ENCODE measurements at places on chromosomes 5 and 9.

DNA sequence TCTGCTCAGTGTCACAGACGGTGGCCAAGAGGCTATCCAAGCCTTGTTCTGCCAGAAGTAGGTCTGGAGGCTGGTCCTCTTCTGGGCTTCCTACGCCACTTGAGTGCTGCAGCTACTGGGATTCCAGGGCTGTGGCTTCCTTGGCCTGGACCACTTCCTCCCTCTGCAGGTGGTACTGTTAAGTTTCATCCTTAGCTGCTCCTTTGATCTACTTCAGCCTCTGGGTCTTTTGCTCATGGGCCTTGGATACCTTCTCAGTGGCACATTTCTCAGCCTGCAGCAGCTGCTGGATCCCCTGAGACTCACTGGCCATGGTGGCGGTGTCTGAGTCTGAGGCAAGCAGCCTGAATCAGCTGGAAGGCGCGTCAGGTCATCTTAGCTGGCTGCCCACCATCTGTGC lies 10.3 kb downstream of the CNOT8 start:
- DNase-seq, result no peak

DNA sequence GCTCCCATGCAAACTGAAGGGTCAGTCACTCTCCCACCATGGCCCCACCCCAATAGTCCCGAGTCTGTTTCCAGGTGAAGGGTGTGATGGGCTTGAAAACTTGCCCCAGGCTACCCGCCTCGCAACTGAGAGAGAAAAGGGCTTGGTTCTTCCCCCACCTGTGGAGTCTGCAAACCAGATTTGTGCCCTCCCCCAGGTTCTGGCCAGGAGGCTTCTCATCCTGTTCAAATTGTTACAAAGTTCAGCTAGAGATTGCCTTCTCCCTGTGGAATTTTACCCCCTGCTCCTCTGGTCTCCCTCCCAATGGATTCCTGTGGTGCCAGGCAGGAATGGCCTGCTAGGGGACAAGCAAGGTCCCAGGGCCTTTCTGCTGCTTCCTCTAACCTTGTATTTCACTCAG lies 93.1 kb upstream of the ACO1 start:
- DNase-seq, result no peak

- no peak for DNase-seq
Observed at GRCh38 chr5:150540615-150541396, 32.9 kb downstream of the NDST1 start.

DNA sequence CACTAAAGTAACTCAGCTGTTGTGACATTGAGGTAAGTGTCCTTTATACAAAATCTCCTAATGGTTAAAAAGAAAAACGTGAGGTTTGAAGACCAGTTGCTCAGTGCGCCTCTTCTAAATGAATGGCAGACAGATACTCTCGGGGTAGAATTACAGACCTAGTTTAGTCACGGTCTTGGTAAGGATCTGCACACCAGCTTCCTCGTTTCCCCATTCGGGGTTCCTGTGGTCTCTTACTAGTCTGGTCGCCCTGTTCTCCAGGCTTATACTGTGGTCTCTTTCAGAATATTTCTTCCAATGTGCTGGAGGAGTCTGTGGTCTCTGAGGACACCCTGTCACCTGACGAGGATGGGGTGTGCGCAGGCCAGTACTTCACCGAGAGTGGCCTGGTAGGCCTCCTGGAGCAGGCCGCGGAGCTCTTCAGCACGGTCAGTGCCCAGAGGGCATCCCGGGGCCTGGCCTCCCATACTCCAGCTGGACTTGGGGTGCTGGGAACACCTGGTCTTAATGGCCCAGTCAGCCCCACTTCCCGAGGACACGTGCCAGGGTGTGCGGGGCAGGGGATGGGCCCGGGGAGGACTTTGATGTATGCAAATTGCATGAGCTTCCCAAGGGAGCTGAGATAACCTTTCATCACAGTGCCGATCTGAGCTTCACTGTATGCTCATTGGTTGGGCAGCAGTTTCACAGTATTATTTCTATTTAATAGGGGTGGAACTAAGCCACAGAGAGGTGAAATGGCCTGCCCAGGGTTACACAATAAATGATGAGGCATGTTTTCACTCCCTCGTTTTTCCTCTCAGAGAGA lies 224.5 kb downstream of the DOCK8 start:
- DNase-seq, result no peak
